ENCODE measurements at places on chromosomes 1 and 21.
A peak's percentile ranks its signal among the peaks of the same experiment; 100 is the strongest.

DNA sequence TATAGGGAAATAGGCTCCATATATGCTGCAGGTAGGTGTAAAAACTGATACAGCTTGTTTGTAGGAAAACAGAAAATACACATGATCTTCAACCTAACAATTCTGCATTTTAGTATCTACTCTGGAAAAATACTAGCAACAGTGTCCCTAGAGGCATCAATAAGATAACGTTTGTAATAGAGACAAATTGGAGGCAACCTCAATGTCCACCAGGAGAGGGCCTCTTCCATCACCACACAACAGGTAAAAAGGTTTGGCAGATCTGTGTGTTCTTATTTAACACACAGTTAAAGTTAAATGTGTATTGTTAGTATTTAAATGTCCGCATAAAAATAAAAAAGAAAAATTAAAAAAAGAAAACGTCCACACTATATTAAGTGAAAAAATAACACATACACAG, 5.4 kb downstream of the EIF2D start:
- DNase-seq: peak; percentile 40

GRCh38 chr1:30756545-30757351, 826 bp downstream of the LAPTM5 start:
- DNase-seq: no peak

DNA sequence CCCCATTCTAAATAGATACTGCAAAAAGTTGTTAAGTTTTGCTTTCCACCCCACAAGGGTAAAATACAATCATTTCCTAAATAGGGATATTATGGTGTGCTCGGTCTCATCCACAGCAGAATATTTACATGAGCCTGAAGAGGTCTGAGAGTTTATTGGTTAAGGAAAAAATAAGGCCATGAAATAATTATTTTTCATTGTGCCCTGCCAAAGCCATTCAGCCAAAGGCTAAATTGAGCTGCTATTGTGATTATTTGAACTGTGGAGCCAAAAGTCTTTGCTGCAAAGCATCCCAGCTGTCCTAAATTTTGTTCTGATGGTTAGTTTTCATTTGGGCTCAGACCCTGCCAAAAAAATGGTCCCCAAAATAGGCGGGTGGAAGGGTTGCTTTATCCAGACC, 298.7 kb upstream of the ESRRG start:
- no peak for DNase-seq

GRCh38 chr1:194342484-194343262, 1156.3 kb upstream of the B3GALT2 start:
- no peak for DNase-seq

GRCh38 chr1:204274446-204274845, 60.7 kb upstream of the GOLT1A start:
- DNase-seq: no peak

DNA sequence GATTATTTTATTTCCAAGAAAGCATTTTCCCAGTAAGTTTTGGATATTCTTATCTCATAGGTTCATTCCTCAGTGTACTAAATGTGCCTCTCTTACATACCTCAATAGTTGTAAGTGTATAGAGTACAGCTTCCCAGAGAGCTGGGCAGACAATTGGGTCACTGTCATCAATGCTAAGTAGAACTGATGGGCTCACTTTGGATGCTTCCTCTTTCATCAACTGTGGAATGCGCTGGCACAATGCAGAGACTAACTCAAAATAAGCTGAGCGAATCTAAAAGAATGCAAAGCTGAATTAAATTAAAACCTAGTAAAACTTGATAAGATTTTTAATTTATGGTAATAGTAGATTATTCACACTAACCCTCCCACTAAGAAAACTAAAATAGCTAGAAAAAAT, 21.5 kb downstream of the LTN1 start:
- DNase-seq: no peak

GRCh38 chr21:24272521-24272938, 1334.8 kb downstream of the MRPL39 start:
- no peak for DNase-seq

DNA sequence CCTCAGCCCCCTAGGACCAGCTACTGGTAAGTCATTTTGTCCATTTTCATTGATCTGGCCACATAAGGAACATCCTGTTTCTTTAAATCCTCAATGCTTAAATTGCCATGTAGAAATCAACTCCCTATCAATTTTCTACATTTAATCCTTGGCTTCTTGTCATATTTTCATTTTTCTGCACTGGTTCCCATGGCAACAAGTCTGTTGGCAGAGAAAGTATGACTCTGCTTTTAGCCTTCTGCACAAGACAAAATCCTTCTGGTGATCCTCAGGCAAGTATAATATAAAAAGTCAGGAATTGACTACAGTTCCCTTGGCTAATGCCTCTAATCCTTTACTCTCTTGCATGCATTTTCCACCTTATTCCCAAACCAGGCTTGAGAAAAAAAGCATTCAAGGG, 65.0 kb downstream of the LRRC40 start:
- peak; percentile 42 for DNase-seq

DNA sequence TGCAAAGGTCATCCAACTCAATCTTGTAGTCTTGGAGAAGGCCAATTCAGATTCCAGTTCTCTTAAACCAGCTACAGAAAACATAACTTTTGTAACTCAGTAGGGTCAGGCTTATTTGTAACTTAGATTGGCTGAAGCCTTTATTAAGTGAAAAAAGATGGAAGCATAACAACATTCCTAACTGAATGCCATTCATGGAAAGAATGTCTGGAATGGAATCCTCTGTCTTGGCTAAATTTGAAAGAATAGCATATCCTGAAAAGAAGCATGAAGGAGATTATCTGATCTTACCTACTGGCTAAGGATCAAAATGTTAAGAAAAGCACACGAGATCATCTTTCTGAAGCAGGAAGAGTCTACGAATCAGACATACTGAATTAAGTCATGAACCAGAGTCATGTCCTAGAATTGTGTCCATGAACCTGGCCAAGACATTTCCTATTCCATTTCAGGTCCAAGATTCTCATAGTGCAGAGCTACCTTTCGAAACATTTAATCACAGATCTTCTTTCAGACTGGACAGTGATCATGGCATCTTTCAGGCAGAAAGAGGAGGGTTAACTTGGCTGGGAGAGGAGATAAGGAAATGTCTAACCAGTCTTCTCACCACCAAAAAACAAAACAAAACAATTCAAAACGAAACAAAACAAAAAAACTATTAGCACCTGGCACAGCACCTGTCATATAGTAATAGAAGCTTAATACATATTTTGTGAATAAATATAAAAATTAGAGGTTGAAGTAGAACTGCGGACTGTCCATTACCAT, 75.6 kb downstream of the XCL2 start:
- no peak for DNase-seq

DNA sequence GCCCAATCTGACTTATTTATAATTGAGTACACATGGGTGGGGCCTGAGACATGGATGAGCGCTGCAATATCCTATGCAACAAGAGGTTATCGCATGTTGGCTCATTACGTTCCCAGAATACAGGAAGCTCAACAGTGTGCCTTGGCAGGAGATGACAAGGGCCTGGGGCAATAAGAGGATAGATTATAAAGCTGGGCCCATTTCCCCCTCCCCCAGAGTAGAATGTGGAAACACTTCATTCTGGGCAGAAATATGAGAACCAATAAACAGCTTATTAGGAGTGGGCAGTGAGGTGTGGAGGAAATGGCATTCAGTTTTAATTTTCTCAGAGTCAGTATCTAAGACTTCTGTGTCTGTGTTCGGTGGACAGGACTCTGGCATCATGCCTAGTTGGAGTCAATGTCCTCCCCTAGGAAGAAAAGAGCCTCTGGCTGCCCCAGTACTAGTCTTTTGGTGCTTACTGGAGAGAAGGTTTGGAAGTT, 92.8 kb downstream of the PIK3R3 start:
- no peak for DNase-seq

GRCh38 chr1:79539001-79539400, 532.5 kb upstream of the ADGRL4 start:
- DNase-seq: no peak

GRCh38 chr1:51268634-51269033, 32.6 kb downstream of the RNF11 start:
- DNase-seq: no peak

- DNase-seq: peak; percentile 39
Measured at GRCh38 chr1:51303751-51304251, 26.6 kb downstream of the TTC39A start.

DNA sequence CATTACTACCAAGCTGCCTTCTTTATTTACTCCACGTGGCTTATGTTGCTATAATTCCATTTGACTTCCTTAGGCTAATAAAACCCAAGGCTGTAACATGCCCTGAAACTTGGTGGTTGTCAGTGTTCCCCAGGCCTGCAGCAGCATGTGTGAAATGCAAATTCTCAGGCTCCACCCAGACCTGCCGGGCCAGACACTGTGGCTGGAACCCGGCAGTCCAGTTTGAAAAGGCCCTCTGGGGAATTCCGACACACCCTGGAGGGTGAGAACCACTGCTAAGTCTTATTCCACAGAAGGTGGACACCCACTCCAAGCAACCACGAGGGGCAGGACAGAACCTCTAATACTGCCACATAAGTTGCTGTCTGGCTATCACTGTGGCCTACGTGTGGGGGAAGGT, 41.4 kb downstream of the URB1 start:
- no peak for DNase-seq

DNA sequence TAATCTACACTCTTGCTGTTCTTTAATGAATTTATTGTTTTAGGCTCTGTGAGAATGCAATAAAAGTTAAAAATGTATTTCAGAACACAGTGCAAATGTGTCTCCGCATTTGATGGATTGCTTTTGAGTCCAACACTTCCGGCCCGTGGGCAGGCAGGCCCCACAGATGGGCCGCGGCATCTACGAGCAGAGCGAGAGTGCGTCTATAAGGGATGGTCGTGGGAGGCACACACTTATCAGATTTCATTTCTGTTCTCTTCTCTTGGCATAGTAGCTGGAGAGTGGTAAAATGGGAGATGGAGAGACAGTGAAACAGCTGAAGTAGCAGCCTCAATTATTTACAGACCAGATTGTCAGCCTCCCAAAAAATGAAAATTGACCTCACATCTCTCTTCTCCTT, 134.2 kb downstream of the NAV1 start:
- DNase-seq: no peak

- no peak for DNase-seq
Measured at GRCh38 chr1:63877816-63878215, 104.0 kb downstream of the ROR1 start.

GRCh38 chr1:206776229-206776628, 3.9 kb upstream of the IL10 start:
- peak; percentile 48 for DNase-seq

DNA sequence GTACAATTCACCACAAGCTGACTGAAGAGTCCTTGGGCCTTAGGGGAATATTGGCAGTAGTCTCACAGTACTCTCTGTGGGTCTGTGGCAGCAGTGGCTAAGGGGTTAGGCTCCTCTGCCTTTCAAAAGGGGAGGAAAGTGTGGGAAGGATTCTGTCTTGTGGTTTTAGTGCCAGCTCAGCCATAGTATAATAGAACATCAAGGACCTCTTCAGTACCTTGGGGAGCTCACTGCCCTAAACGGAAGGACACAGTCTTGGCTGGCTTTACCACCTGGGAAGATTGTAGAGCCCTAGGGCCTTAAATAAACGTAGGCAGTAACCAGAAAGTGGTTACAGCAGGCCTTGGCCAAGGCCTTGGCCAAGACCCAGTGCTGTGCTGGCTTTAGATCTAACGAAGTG, 265.7 kb downstream of the COL11A1 start:
- DNase-seq: no peak

- no peak for DNase-seq
Measured at GRCh38 chr1:37453647-37454046, 20.7 kb upstream of the ZC3H12A start.

DNA sequence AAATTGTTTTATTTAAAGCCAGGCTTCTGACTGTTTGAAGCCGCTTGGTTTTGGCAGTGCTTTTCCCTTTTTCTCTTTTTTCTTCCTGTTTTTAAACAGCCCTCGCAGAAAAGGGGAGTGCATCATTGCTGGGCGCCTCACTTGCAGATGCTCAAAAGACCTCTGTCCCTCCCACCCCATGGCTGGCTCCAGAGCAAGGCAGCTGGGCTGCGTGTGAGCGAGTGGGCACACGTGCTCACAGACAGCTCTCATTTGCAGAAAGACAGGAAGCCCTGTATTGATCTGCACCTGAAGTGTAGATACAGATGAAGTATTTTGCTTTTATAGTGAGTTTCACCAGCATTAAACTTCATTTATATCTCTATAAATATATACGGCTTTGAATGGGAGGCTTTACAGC, 8.8 kb downstream of the TNR start:
- DNase-seq: no peak

GRCh38 chr21:44576025-44576420, 2.5 kb downstream of the KRTAP10-4 start:
- no peak for DNase-seq

DNA sequence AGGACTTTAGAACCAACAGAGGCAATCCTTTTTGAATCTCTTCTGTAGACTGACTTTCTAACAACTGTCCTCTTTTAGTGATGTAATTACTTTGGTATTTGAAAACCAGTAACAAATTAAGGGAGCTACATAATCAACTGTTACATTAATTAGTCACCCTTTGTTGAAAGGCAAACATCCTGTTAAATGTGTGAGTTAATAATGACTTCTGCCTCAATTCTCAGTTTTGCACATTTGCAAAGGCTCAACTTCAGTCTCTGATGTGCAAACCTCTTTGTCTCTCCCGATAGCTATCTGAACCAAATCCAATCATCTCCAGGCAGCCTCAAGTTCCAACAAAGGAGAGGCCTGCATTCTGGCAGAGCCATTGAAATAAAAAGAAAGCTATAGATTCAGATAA, 135.4 kb upstream of the C8B start:
- DNase-seq: no peak

DNA sequence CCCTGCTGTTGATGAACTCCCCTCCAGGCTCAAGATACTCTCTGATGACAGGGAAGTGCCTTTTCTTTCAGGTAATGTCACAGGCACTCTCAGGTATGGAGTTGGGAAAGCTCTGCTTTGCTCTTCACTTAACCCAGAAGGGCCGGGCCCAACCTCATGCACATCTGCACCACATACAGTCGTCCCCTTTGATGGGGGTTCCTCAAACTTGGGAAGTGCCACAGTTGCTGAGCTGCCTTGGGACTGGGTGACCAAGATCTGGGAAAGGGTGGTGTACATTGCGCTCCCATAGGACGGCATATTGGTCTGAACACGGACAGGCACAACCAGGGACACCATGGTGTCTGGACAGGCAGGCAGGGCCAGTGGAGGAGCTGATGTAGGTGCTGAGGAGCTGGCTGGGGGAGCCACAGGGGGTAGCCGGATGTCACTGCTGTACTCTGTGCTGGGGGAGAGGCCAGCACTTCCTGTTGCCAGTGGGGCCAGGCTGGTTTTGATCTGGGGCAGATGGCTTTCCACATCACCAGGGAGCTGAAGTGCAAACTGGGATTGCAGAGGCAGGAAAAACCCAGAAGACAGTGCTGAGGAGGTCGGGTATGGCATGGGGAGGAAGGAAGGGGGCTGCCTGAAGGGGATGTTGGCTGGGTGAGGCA, 96.2 kb upstream of the EDN2 start:
- DNase-seq: no peak

Data from hepatocyte (in vitro differentiated cells).